Activated CD8-positive, alpha-beta memory T cell treated with anti-CD3 and anti-CD28 coated beads for 24 hours (primary cell): ENCODE measurements at places on chromosomes 3 and 15.

- no peak for DNase-seq
These were observed 75.5 kb downstream of the EBLN2 start for GRCh38 chr3:73136941-73137340.

- no peak for DNase-seq
These were observed 178.8 kb downstream of the MBNL1 start for GRCh38 chr3:152447511-152447910.

- DNase-seq = no peak
These were observed 16.0 kb downstream of the MAP4 start for GRCh38 chr3:48000212-48000611.

- DNase-seq = no peak
These were observed at the start of gene NAALADL2 for GRCh38 chr3:174859114-174859735. Gene NAALADL2 (plus strand): TSS chr3:174859334.

- DNase-seq = no peak
These were observed 339.2 kb upstream of the ONECUT1 start for GRCh38 chr15:53129121-53129904.
